Amniotic epithelial cell (primary cell): ENCODE measurements at places on chromosomes 7 and 10.
A peak's percentile ranks its signal among the peaks of the same experiment; 100 is the strongest.

- DNase-seq, result peak; percentile 23
Observed at GRCh38 chr10:77925410-77925794, 1.2 kb downstream of the DLG5 start.

- no peak for DNase-seq
Observed at GRCh38 chr10:5940807-5941218, 36.5 kb downstream of the IL15RA start.

DNA sequence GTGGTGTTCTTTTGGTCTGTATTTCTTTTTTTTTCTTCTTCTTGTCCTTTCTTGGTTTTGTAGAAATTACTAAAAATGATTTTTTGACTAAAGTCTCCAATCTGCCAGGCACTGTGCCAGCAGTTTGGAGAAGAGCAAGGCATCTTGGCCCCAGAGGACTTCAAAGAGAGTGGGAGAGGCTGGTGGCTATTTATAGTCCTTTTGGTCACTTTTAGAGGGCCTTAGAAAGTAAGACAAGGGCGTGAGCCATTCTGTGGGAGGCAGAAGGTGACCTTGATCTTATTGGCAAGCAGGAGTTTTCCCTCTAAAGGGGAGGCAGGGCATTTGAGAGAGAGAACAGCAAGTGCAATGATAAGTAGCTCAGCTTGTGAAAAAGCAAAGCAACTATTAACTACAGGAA is 211.9 kb downstream of the GALNT17 start:
- DNase-seq, result no peak

DNA sequence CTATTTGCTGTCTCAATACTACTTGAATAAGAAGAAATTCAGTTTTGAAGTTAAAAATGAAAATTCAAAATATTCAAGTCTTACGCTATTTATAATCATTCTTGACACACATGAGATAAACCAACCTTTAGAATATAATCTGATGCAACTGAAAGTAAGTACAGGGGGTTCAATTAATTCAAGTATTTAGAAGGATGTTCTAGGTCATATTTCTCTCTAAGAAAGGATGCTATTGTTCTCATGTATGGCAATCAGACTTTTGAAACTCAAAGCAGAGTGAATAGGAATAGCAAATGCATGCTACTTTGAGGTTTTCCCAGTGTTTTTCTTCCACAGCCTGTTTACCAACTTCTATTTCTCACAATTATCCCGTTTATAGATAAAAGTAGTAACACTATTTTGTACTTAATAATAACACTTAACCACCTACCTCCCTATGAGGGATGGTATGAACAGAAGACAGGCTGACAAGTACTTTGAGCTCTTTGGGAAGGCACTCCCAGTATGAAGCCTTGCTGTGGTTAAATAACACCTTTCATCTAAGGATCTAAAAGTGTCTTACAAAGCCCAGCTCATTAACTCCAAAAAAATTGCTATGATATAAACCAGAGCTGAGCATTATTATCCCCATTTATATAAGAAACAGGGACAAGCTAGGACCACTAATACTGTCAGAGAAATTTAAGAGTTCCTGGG is 18.0 kb upstream of the SPOCK2 start:
- DNase-seq, result no peak

DNA sequence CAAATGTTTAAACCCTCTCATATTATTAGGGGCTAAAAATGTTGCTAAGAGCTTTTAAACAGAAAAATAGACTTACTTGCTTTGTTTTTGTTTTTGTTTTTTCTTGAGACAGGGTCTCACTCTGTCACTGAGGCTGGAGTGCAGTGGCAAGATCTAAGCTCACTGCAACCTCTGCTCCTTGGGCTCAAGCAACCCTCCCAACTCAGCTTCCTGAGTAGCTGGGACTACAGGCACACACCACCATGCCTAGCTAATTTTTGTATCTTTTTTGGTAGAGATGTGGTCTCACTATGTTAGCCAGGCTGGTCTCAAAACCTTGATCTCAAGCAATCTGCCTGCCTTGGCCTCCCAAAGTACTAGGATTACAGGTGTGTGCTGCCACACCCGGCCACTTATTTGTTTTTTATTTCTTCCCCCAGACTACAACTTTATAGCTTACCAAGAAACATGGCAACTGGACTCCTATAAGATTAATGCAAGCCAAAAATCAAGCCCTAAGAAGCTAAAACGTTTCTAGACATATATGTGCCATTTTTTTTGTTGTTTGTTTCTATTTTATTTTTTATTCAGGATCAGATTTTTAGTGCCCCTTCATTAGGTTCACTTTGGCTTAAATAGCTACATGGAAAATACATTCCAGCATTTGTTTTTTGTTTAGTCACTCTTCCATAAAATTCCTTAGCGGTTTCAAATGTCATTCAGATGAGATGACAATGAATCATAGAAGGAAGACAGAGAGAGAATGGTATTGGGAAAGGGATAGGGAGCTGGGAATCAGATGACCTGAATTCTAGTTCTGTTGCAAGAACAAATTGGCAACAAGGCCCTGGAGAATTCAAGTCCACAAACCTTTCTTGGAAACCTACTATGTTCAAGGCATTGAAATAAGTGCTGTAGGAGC is 163.4 kb upstream of the MKLN1 start:
- DNase-seq, result peak; percentile 90

DNA sequence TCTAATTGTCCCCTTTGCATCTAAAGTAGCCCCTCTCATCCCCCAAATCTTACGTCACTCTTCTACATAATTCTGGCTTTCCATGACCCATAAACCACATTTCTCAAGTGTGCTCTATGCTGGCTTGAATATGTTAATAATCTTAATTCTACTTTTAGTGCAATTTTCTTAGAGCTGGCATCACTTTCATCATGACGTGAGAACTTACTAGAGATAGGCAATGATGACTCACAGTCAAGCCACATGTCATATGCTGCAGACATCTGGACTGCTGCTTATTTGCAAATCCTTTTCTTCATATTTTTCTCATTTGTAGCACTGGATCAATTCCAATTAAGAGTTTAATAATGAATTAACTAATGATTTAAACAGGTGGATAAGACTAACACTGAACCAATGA is 260.7 kb upstream of the PRKCQ start:
- DNase-seq, result peak; percentile 65

DNA sequence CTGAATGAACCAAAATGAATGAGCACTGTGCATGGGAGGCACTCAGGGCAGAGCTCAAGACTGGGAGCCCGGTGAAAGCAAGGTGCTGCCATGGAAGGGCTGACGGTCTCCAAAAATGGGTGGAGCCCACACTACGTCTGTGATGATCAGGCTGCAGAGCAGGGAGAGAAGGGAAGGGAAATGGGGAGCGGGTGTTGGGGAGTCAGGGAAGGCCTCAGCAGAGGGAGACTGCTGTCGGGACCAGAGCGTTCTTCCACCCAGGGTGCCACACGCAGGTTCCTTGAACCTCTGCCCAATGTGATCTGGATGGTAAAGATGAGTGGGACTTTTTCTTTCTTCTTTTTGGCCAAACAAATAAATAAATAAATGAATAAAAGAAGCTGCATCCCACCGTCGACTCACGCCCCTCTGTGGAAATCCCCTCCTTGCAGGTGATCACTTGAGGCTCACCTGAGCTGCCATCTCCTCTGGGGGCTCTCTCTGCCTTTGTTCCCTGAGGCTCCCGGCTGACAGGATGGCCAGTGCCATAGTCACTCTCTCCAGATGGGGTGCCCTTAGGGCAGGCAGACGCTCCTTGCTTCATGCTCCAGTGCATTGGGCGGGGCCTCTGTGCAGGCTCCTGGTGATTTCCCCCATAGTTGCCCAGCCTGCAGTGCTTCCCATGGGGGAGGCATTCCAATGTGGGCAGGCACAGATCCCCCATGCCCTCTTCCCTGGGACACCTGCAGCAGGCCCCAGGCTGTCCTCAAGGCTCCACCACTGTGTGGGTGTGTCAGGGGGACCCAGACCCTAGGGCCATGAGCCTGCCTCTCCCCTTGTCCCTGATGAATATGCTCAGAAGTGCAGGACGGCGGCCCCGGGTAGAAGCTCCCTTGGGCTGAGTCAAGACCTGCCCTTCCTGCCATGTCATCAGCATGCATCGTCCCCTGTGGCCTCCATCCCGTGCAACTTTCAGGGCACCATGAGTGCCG is 131.8 kb downstream of the PTPN20 start:
- DNase-seq, result no peak

GRCh38 chr10:128576336-128576735 is 450.1 kb upstream of the MKI67 start:
- DNase-seq, result no peak

GRCh38 chr10:811379-812175 is 119.9 kb downstream of the LARP4B start:
- peak; percentile 64 for DNase-seq

- no peak for DNase-seq
Observed at GRCh38 chr7:110007320-110008063, 1083.4 kb upstream of the LRRN3 start.

DNA sequence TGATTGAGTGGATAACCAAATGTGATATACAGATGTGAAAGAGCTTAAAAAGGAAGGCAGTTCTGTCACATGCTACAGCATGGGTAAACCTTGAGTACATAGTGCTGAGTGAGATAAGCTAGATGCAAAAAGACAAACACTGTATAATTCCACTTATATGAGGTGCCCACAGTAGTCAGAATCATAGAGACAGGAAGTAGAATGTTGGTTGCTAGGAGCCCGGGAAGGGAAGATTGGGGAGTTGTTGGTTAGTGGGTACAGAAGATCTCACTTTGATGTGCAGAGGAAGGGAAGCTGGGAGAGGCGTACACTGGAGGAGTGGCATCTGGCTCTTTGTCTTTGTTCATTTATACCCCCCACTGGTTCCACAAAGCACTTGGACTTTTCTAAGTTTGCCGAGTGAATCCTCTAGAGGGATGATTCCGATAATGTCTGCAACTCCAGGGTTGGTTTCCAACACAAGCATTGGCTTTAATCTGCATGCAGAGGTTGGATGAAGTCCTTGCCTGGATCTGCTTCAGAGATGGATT is 39.5 kb downstream of the TSPAN14 start:
- DNase-seq, result peak; percentile 15

- no peak for DNase-seq
Observed at GRCh38 chr10:5581670-5582566, 57.2 kb downstream of the CALML3 start.

- no peak for DNase-seq
Observed at GRCh38 chr7:147053746-147054145, 937.1 kb downstream of the CNTNAP2 start.

- no peak for DNase-seq
Observed at GRCh38 chr7:8362723-8363369, 70.6 kb upstream of the NXPH1 start.

DNA sequence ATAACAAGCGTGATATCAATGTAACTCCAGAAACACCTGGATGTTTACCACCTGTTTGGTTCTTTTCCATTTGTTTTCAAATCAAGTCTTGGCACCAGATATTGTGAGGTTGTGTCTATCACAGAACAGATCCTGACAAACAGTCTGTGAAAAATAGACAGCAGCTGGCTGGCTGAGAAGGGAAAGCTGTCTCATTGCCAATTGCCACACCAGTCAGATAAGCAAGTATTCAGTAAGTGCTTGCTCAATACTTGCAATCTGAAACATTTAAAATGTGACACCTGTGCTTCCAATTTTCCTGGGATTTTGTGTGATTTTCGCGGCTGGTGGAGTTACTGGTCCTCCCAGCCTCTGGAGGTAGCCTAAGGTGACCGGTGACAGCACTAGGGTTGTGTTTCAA is 147.9 kb upstream of the MYO3A start:
- peak; percentile 21 for DNase-seq

- no peak for DNase-seq
Observed at GRCh38 chr7:8490391-8491045, 57.1 kb downstream of the NXPH1 start.

- no peak for DNase-seq
Observed at GRCh38 chr10:77575271-77576006, 62.2 kb downstream of the KCNMA1 start.

DNA sequence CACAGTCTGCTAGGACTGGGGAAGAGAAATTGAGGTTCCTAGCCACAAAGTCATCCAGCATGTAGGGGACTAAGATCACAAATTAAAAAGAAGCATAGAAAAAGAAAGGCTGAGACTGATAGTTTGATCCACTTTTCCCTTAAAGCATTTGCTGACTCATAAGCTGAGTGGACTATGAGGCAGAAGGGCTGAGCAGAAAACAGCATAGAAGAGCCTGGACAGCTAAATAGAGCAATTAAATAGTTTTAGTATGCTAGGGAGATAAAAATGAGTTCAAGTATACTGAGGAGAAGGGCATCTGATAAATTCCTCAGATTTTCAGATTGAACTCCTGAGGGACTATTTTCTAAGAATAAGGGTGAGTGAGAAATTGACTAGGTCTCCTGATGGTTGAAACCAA is 155.9 kb upstream of the EGR2 start:
- no peak for DNase-seq

GRCh38 chr7:31955021-31955420 is 115.2 kb downstream of the PDE1C start:
- peak; percentile 29 for DNase-seq

- peak; percentile 100 for DNase-seq
Observed at GRCh38 chr10:98361131-98362025, 53.6 kb downstream of the PYROXD2 start.

GRCh38 chr7:148978091-148978490 is 50.2 kb downstream of the PDIA4 start:
- no peak for DNase-seq

GRCh38 chr10:46266306-46266985 is 20.4 kb upstream of the ANTXRL start:
- DNase-seq, result no peak

GRCh38 chr10:118798231-118798662 is 43.5 kb upstream of the CACUL1 start:
- DNase-seq, result peak; percentile 22

GRCh38 chr10:110010486-110011378 is 2.9 kb downstream of the ADD3 start:
- DNase-seq, result no peak

GRCh38 chr10:88243836-88244730 is 339.0 kb downstream of the RNLS start:
- peak; percentile 85 for DNase-seq

DNA sequence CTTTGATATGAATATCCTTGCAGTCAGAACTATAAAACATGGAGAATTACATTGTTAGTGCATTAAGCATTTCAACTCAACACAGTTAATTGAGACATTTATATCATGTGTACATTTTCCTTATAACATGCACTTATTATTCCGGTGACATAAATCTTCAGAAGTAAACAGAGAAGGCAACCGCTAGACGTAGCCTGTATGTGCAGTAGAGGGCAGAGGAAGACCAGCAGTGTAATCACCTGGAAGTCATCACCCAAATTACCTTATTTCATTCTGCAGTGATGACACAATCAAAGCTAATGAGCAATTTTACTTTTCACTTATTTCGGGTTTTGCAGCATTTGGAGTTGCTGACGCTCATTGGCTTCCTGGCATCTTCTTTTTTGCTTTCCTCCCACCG is 394.6 kb downstream of the SDK1 start:
- DNase-seq, result peak; percentile 38

- DNase-seq, result peak; percentile 72
Observed at GRCh38 chr10:112622786-112623185, 175.8 kb downstream of the VTI1A start.

- peak; percentile 56 for DNase-seq
Observed at GRCh38 chr10:60536529-60537114, 146.9 kb upstream of the ANK3 start.

- DNase-seq, result no peak
Observed at GRCh38 chr7:2260820-2261219, 18.8 kb downstream of the NUDT1 start.
